ENCODE measurements at places on chromosomes 7 and 10.
A peak's percentile ranks its signal among the peaks of the same experiment; 100 is the strongest.

DNA sequence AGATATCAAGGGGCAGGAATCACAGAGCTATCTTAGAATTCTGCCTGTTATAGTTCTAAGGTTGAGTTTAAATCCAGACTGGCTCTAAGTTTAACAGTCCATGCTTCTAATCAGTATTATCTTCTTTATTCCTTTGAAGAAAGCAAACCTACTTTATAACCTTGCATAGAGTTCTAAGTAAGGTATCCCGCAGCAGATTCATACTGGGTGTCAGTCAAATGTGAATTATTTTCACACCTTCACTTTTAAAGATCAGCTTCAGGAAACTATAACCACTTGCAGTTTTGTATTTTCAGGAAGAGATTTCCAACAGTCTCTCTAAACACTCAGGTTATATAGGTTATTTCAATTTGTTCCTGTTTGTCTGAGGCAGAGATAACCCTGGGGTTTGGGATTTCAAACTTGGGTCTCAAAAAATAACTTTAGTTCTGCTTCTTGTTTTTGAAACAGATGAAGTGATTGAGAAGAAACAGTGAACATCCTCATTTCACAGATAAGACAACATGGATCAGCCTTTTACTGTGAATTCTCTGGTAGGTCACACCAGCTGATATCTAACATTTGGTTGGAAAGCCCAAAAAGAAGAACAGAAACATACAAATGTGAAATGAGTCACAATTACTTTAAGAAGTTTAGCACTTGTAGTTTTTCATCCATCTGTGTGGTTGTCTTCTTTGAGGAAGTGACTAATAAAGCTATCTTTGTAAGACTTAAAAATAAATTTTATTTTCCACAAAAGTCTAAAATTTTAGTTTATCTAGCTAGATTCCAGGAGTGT is 21.4 kb downstream of the STAMBPL1 start:
- peak; percentile 37 for DNase-seq

- DNase-seq: no peak
Measured at GRCh38 chr10:16787361-16787791, 29.8 kb downstream of the RSU1 start.

GRCh38 chr10:46319389-46319788 is 32.6 kb downstream of the ANTXRL start:
- no peak for DNase-seq

- no peak for DNase-seq
Measured at GRCh38 chr10:68489919-68490318, 18.1 kb upstream of the DNA2 start.

- DNase-seq: no peak
Measured at GRCh38 chr10:79994556-79994955, 45.7 kb upstream of the SFTPD start.

- DNase-seq: peak; percentile 46
Measured at GRCh38 chr10:6382081-6382480, 179.3 kb downstream of the PFKFB3 start.

DNA sequence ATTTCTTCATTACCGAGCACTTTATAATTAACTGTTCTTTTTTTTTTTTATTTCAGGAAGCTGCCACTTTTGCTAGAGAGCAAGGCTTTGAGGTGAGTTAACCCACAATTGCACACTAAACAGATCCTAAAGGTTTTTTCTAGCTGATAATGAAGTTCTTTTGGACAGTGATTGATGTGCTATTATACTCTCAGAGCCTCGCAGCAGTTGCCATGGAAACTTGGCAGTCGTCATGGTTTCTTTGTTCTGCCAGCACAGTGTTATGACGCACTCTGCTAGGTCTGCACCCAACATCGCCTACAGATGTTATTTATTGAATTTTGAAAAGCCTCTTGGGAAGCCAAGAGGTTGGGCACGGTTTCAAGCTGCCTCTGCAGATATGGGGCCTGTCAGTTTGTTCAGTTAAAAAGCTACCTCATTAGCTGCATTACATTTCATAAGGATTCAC is 237.2 kb upstream of the KAT6B start:
- DNase-seq: peak; percentile 45

DNA sequence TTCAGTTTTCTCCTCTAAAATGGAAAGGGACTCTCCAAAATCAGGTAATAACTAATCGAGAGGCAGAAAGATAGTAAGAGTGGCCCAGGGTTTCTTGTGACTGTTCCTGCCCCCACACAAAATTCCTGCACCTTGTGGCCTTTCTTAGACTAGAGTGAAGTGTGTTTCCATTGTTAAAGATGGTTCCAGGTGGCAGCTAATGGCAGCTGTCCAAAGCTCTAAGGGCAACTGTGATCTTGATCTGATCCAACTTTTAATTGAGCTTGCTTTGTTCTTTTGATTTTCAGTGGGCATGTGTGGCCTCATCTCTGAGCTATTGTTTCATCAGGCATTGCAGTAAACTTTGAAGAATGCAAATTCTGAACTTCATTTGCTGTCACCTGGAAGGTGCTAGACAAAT is 19.4 kb downstream of the ACSL5 start:
- no peak for DNase-seq

DNA sequence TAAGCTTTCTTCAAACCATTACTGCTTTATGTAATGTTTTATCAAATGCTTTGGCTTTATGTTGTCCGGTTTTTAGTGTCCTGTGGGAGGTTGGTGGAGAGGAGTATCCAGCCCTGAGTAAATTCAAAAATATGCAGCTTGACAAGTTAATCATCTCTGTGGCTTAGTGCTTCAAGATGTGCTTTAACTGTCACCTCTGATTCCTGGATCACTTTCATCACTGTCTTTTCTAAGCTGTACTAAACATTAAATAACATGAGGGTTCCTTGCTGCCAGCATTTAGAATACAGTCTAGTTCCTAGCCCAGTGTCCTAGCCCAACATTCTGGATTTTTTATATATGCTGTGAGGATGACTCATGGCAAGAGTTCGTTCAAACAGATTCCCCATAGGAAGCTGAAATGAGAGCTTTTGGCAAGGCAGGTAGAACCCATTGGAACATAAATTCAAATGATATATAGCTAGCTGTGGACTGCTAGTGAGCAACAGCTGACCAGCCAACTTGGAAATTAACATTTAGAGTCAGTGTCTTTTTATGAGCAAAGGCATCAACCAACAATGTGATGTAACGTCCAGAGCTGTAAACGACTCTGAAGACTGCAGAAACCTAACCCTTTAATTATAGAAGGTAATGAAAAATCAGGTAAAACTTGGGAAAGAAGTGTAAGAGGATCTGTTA is 80.6 kb upstream of the OIT3 start:
- DNase-seq: no peak

Data from GM13977 (cell line).